Right hindlimb (tissue), 1 donor: ENCODE measurements at places on chromosomes 1 and 21.

DNA sequence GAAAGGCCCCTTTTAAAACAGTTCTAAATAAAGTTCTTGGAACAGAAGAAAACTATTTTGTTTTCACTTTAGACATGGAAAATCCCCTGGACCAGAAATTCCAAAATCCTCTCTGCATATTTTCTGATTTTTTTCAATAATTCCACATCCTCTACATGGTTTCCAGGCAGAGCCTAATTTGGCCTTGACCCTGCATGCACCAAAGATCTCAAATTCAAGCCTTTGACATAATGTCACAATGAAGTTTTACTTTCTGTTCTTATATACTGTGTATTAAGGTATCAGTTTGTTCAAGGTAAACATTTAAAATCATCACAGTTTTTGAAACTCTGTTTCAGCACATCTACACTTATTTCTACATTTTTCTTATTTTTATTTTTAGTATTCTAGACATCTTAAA, 12.2 kb upstream of the NPL start:
- DNase-seq, result no peak

GRCh38 chr1:165895451-165895871, 68.0 kb downstream of the UCK2 start:
- DNase-seq, result no peak

DNA sequence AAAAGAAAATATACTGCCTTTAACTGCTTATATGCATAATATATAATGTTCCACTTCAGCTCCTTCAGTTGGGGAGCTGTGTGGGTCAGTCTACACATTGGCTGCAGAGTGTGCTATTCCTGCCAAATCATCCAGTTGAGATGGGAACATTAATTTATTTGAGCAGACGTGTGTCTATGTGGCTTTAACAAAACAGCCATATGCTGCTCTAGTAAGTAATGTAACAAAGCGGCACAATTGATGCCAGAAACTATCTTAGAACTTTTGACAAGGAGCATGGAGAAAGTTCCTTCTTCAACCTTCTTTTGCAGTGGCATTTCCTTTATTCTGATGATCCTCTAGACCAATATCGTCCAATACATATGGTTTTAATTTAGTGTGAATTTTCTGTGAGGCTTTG, 285.9 kb upstream of the C1orf87 start:
- DNase-seq, result peak; percentile 61

- peak; percentile 77 for DNase-seq
Observed at GRCh38 chr1:212635141-212635631, 26.6 kb downstream of the ATF3 start.

DNA sequence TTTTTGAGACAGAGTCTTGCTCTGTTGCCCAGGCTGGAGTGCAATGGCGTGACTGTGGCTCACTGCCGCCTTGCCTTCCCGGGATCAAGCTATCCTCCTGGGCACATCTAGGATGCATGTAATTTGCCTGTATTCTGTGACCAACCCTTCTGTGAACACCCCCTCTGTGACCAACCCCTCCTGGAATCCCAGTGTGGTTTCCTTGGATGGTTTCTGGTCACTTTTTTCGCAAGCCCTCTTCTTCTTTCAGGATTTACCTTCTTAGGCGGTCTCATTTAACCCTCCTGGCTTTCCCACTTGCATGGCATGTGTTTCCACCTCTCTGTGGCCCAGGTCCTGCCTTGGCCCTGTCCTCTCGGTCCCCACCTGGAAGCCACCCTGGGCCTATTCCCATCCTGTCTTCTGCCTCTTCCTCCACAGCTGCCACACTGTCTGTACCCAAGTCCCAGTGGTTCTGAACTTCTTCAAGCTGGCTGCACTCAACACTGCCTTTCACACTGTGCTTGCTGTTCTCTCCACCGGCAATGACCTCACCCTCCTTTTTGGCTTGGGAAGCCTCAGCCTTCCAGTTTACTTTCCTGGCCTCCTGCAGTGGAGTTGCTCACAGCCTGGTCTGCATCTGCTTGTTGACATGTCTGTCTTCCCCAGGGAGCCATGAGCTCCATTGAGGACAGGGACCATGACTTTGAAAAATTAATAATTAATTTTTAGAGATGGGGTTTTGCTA, 57.0 kb downstream of the DISC1 start:
- DNase-seq, result no peak

DNA sequence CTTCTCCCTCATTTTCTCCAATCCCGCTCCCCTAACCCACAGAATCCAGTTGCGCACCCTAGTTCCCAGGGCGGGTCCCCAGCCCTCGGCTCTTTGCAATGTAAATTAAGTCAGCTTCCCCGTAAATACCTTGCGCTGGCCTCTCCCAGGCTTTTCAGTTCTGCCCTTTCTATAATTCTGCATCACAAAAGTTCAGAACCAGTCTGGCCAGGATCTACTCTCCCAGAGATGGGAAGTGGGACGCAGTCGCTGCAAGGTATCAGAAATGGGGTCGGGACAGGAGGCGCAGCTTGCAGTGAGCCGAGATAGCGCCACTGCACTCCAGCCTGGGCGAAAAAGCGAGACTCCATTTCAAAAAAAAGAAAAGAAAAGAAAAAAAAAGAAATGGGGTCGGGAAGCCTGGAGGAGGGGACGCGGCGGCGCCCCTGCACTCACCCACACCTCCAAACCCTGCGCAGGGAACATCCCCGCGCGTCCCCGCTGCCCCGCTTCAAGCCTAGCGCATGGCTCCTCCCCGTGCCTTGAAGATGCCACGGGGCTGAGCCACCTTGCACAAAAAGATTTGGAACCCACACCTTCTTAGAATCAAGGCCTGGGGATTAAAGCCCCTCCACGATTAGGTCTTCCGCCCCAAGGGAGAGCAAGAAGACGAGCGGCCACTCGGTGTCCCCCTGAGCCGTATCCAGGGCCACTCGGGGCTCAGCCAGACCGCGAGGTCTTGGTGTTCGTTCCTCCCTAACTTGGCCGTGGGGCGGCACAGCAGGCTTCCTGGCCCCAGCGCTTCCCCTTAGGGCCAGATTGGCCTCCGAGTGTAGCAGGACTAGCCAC, 27.2 kb upstream of the ITLN2 start:
- DNase-seq, result no peak

DNA sequence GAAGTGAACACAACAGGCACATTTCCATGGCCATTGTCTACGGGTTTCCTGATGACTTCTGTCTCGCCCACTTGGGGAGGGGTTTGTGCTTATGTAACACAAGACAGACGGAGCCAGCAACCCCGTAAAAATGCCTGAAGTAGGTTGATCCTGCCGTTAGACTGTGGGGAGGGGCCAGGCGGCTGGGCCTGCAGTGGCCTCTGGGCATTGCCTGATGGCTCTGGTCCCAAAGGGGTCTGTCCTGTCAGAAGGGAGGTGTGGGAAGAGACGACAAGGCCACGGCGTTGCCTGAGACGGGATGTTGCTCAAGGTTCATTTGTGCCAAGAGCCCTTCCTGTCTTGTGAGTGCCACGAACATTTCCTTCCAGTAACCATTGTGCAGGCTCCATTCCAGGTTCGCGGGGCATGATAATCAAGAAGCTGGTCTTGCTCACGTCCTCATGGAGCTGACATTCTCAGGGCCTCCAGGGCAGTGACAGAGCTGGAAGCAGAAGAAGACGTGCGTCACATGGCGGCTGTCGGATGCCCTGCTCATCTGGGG, 44.7 kb downstream of the ABCG1 start:
- DNase-seq, result peak; percentile 39

- DNase-seq, result no peak
Observed at GRCh38 chr1:94543893-94544635, 2.5 kb upstream of the F3 start.

GRCh38 chr21:18893406-18893805, 489.8 kb upstream of the TMPRSS15 start:
- no peak for DNase-seq

- peak; percentile 76 for DNase-seq
Observed at GRCh38 chr1:206663832-206664652, 20.7 kb upstream of the MAPKAPK2 start.
